Occipital lobe (tissue), 3 donors: ENCODE measurements at places on chromosomes 3 and 15.

DNA sequence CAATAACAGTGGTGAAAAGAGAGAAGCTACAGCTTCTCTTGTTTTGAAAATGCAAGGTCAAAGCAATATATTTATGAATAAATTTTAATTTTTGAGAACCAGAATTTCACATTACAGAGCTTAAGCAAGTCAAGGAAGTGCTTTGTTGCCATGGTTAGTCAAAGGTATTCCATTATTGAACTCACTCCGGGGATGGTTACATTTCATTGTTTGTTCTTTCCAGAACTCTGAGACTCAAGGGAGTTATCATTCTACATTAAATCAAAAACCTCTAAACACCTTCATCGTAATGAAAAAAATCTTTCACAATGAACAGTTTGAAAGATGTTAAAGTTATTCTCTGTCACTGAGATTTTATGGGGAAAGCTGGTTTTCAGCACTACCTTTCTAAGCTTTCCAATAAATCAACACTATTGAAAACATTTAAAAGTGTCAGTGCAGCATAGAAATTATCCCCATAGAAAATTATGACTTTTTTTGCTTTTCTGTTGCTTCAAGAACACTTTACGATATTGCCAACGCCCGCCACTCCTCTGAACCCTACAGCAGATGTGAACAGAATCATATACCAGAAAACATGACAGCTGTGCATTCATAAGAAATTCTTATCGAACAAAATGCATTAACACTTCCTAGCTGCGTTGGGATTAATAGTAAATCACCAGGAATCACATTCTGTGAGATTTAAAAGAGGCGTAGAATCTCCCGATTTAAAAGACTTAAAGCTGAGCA is 83.0 kb downstream of the OTOL1 start:
- DNase-seq = no peak

- DNase-seq = no peak
These were observed 197.0 kb downstream of the SQOR start for GRCh38 chr15:45831787-45832186.

- DNase-seq = no peak
These were observed 56.9 kb upstream of the FOXP1 start for GRCh38 chr3:71640331-71640983.

DNA sequence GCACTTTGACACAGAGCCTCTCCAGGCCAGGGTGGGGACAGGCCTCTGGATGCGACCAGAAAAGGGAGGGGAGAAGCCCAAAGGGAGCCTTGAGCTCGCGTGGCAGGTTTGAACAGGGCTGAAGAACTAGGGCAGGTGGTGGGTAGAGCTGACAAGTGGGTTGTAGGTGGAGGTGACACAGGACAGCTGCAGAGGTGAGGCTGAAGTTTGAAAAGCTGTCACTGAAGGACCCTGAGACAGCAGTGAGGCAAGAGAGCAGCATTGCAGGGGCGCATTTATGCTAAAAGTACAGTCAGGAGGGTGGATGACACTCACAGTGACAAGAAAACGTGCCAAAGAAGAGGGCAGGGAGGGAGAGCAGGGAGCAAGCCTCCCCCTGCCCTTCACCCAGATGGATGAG is 21.8 kb upstream of the EPB42 start:
- no peak for DNase-seq

GRCh38 chr3:38521391-38521987 is 25.3 kb downstream of the EXOG start:
- DNase-seq = peak; percentile 52

- DNase-seq = no peak
These were observed 151.4 kb downstream of the THRB start for GRCh38 chr3:24343084-24343783.

GRCh38 chr15:70436428-70436827 is 326.9 kb downstream of the UACA start:
- DNase-seq = no peak

DNA sequence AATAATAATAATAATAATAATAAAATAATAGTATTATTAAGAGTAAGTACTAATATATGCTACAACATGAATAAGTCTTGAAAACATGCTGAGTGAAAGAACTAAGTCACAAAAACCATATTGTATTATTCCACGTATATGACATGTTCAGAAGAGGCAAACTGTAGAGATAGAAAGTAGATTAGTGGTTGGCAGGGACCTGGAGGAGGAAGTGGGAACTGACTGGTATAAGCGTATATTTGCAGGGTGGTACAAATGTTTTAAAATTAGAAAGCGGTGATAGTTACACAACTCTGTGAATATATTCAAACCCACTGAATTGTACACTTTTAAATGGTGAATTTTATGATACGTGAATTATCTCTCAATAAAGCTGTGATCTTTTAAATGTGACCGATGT is 32.8 kb downstream of the LRRK1 start:
- no peak for DNase-seq

DNA sequence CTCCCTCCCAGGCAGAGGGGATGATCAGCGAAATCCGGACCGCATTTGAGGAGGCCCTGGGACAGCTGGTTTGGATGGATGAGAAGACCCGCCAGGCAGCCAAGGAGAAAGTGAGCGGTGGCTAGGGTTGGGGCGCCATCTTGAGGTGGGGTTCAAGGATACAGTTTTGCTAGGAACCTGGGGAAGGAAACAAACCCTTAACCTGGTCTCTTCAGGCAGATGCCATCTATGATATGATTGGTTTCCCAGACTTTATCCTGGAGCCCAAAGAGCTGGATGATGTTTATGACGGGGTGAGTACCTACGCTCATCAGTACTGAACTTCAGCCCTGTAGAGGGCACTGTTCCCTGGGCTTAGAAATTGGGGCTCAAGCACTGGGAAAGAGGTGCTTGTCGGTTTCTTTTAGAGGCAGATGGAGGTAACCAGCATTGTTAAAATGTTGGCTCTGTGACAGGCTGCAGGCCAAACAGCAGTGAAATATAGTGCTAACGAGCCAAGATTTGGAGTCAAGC is 9.6 kb upstream of the PSMD2 start:
- DNase-seq = peak; percentile 29
